Placental pericyte (primary cell): ENCODE measurements at places on chromosomes 6 and 20. TPM values are rescaled to one million over a fixed set of nuclear protein-coding genes. Genes with fewer than 3 reads are reported as not detected.

Gene TMEM244
- total RNA-seq, result 1.3 TPM in 1 of 2 replicates, not detected in the other

Gene KHDC1
- total RNA-seq, result 3.3 and 4.4 TPM in 2 replicates

Gene MYH7B
- under 0.01 TPM in 1 of 2 replicates, not detected in the other for total RNA-seq

Gene MDFI
- 0.14 and 0.22 TPM in 2 replicates for total RNA-seq

Gene MSH5
- total RNA-seq, result 7.0 and 26.8 TPM in 2 replicates

Gene VSTM2L
- 0.22 and 0.57 TPM in 2 replicates for total RNA-seq

Gene ASIP
- total RNA-seq, result not detected in 2 replicates

Gene NKAPL
- total RNA-seq, result 1.1 and 1.5 TPM in 2 replicates

Gene ACTR5
- 5.3 and 7.0 TPM in 2 replicates for total RNA-seq

Gene ERGIC3
- total RNA-seq, result 207 and 467 TPM in 2 replicates

Gene HLA-F
- 3.1 and 14.7 TPM in 2 replicates for total RNA-seq

Gene KIAA1755
- total RNA-seq, result 0.22 and 1.7 TPM in 2 replicates

Gene MYB
- total RNA-seq, result 0.43 TPM in 1 of 2 replicates, not detected in the other

Gene KIF25
- total RNA-seq, result 0.14 and 0.22 TPM in 2 replicates

Gene MOG
- total RNA-seq, result not detected in 2 replicates

Gene MROH8
- total RNA-seq, result 1.7 and 7.9 TPM in 2 replicates

Gene OR12D3
- total RNA-seq, result not detected in 2 replicates

Gene FOXC1
- 0.22 and 1.0 TPM in 2 replicates for total RNA-seq

Gene CRNKL1
- 25.5 and 26.5 TPM in 2 replicates for total RNA-seq
